Amygdala (tissue), 56 donors: ENCODE measurements at places on chromosomes 12 and 14.

DNA sequence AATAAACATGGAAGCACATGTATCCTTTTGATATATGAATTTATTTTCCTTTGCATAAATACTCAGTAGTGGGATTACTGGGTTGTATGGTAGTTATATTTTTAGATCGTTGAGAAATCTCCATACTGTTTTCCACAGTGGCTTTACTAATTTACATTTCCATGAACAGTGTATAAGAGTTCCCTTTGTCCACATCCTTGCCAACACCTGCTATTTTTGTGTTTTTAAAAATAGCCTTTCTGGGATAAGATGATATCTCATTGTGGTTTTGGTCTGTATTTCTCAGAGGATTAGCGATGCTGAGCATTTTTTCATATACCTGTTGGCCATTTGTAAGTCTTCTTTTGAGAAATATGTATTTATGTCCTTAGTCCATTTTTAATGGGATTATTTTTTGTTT lies 329.2 kb upstream of the KITLG start:
- DNase-seq: no peak

DNA sequence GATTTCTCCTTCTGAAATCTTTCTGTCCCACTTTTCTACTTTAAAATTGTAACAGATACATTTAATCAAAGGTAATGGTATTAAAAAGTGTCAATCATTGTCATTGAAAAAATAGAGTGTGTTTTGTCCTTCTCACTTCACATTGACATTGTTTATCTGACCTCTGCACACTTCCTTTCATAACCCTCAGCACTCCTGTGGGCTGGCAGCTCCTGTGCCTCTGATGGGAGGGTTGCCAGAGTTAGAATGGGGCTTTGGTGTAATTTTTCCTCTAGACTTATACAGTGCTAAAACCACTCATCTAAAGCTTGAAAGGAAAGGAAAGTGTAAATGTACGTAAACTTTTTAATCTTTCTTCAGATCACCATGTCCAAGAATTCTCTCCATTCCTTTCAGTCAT lies 23.7 kb downstream of the KCNA1 start:
- no peak for DNase-seq

DNA sequence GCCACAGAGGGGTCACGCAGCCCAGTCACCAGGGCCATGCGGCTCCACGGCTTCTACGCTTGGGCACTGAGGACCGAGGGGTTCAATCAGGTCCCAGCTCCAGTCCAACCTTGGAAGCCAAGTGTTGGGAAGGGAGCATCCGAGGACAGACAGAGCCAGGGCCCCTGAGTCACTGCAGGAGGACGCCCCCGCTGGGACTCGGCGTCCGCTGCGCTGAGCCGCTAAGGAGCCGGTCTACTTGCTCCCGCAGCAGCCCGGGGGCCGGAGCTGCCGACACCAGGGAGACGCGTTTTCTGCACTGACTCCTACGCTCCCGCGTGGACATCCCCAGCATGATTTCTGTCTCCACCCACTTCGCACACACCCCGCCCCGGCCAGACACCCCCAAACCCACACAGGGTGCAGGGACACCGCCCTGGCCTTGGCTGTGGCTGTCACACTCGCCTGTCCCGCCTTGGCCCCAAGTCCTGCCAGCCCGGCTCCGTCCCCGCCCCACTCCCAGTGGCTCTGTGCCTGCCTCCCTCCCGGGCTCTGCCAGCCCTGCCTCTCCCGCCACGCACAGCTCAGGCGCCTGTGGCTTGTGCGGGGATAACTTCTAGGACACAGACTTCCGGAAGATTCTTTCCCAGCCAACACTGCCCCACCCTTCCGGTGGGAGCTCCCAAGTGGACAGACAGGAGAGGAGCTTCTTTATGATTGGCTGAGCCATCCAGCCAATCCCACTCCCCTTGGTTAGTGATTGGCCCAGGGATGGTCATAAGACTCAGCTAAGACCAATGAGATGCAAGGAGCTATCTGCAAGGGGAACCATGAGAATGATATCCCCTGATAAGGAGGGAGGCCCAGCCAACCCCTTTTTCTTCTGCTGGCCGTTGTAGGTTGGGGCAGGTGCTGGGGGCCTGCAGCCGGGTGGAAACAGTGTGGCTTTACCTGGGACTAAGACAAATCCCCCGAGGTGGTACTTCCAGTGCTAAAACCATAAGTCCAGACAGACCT lies 118.9 kb upstream of the SFSWAP start:
- no peak for DNase-seq

DNA sequence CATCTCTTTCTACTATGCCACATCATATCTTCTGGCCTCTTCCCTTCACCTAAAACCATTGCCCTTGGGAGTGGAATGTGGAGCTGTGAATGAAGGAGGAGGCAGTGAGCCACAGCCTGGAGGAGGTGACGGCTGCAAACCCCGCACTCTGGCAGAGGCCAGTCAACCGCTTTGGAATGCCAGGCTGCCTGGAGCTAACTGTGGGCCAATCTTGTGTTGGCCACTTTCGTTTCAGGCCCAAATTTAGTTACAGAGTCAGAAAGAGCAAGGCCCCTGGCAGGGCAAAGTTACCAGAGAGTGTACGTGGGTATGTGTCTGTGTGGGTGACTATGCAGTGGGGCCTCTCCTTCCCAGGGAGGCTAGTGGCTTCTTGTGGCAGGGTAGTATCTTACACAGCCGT lies 40.1 kb downstream of the CACNA1C start:
- no peak for DNase-seq

- DNase-seq: no peak
Measured at GRCh38 chr12:532908-533565, 73.3 kb downstream of the B4GALNT3 start.

- no peak for DNase-seq
Measured at GRCh38 chr12:51897181-51897580, 9.3 kb downstream of the ANKRD33 start.

GRCh38 chr14:93912782-93913181 lies 14.4 kb upstream of the FAM181A start:
- no peak for DNase-seq

- DNase-seq: no peak
Measured at GRCh38 chr14:100428727-100429126, 105.6 kb downstream of the SLC25A47 start.

GRCh38 chr14:97369901-97370300 lies 572.7 kb downstream of the VRK1 start:
- no peak for DNase-seq

- no peak for DNase-seq
Measured at GRCh38 chr12:92029902-92030586, 115.6 kb downstream of the BTG1 start.

GRCh38 chr14:68653108-68653507 lies 139.8 kb downstream of the ZFP36L1 start:
- DNase-seq: no peak

- no peak for DNase-seq
Measured at GRCh38 chr14:105064721-105065143, 498 bp downstream of the GPR132 start.

DNA sequence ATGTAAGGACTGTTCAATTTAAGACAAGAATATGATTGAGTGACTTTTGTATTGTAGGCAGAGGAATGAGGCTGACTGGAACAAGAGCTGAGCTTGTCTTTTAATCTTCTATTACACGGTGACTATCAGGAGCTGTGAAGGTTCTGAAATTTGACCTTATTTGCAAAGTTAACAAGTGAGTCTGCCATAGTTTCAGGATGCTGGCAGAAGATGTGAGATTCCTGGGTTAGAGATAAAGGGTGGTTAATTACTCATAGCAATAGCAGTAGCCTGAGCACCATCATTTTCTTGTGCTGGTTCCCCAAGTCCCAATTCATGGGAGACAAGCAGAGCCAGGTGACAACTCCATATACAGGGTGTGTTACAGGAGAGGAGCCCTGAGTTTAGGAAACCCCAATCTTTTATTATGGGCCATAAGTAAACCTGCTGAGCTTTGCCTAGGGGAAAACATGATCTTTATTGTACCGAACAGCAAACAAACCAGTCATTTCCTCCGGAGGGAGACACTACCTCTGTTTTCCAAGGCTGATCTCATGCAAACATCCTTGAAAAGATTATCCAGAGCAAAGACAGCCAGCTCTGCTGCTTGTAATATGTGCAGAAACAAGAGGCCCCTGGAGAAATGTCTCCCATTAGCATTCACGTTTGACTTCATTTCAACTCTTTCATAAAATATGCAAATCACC lies 51.7 kb upstream of the DDX11 start:
- DNase-seq: no peak

DNA sequence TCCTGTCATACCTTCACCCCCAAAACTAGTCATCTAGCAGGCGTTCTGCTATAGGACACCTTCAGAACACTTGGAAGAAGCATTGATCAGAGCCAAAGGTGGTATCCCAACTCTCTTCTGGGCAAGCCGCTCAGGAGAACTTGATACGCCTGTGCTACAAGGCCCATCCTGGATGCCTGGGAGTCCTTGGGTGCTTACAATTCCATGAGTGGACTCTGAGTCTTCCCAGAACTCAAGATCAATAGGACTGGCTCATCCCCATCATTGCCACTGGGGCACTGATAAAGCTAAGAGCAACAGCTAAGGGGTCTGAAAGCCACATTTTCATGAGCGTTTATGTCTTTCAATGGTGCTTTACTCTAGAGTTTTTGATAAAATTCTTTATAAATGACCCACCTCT lies 1.9 kb downstream of the SPTB start:
- no peak for DNase-seq

- no peak for DNase-seq
Measured at GRCh38 chr14:24670594-24670993, 36.6 kb upstream of the GZMB start.

DNA sequence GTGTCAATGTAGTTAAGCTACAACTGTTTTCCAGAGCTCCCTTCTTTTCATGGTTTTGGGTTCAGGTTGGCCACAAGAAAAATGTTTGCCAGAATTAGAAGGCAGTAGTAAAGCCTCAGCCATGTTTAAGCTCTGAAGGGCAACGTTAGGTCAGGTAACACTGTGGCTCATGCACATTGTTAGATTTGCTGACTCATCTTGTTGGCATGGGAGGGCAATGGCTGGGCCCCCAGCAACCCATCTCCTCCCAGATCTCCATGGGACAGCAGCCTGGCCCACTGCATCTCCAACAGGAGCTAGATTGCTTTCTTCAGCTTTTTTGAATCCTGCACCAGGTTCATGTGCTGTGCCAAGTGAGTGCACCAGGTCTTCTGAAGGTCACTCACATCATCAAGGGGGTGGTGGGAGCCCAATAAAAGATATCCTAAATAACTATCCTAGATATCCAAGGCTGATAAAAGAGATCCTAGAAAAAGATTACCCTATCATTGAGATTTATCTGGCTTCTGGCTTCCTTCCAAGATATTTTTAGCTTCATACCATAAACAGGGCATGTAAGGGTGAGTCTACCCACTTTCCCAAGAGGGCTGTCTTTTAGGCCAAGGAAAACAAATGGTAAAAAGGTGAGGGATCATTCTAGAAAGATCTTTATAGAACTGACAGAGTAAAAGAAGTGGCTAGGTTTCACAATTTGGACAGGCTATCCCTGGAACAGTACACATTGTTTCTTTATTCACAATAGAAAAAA lies 28.9 kb downstream of the PTGER2 start:
- no peak for DNase-seq

DNA sequence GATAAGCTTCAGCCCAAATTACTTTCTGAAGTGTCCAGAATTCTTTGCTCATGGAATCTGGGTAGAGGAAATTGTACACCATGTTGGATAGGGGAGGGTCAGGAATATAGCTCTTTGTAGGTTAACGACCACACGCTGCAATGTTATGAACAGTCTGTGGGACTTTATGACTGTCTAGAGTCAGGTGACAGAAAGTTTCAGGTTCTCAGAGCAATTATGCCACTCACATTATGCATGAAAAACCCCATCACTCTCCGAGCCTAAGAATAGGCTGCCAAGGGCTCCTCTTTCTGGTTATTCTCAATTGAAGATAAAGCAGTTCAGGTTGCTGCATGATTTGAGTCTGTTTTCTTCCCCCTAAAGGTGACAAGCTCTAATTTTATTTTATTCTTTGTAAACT lies 430.9 kb downstream of the ATP23 start:
- DNase-seq: no peak

DNA sequence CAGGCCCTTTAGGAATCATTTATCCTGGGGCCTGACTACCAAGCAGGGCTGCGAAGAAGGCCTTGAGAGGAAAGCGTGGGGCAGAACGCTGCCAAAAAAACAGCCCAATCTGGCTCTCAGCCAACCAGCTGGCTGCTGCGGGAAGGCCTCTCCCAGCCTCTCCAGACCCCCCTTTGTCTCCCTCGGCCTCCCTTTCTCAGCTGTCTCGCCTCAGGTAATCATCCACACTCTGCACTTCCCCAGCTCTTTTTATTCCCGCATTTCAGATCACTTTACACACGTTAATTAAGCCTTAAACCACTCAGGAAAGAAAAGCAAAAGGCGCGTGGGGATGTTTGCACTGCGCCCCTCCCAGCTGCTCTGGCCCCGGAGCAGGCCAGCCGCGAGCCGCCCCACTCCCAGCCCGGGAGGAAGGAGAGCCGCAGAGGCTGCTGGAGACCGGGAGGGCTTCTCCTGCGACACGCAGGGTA lies 208.2 kb upstream of the FOXN3 start:
- no peak for DNase-seq

GRCh38 chr12:118175823-118176447 lies 40.0 kb downstream of the PEBP1 start:
- no peak for DNase-seq

- no peak for DNase-seq
Measured at GRCh38 chr14:74942608-74943007, 12.8 kb downstream of the PGF start.

DNA sequence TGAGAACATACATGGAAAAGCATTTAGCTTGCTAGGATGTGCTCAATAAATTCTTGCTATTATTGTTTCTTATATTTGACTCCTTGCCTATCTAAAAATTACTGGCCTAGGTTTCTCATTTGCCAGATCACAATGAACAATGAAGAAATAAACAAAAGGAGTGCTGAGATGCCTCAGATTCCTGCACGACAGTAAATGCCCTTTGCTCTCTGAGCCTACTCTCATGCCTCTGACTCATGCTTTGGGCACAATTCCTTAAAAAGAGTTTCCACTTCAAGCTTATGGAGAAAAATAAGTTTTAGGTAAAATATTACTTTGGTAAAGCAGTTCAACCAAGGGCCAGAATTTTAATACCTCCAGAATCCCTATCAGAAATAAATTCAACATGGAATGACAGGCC lies 30.9 kb downstream of the GRIN2B start:
- no peak for DNase-seq

DNA sequence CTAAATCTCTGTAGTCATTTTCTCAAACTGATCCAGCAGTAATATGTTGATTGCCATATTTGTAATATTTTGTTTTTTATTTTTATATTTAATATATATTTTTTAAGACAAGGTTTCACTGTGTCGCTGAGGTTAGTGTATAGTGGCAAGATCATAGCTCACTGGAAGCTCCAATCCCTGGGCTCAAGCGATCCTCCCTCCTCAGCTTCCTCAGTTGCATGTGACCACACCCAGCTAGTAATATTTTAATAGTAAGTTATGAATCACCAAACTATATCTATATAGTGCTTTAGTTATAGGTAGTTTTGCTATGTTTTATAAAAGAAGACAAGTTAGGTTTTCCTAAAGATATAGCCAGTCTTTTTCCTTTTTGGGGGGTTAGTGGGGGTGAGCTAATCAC lies 22.0 kb upstream of the LRIG3 start:
- DNase-seq: no peak

- no peak for DNase-seq
Measured at GRCh38 chr12:22122359-22122758, 76.3 kb downstream of the CMAS start.
